Hair follicle dermal papilla cell (primary cell): ENCODE measurements at places on chromosomes 16 and 17. TPM values are rescaled to one million over a fixed set of nuclear protein-coding genes. Genes with fewer than 3 reads are reported as not detected.

Gene ADAD2
- not detected in 2 replicates for total RNA-seq

Gene ITGA2B
- 0.36 and 0.49 TPM in 2 replicates for total RNA-seq

Gene CCL7
- 0.24 TPM in 1 of 2 replicates, not detected in the other for total RNA-seq

Gene ALOX12B
- 0.12 TPM in 1 of 2 replicates, not detected in the other for total RNA-seq

Gene TNFRSF17
- not detected in 2 replicates for total RNA-seq

Gene TNFRSF13B
- not detected in 2 replicates for total RNA-seq

Gene OTOP2
- not detected in 2 replicates for total RNA-seq

Gene PHOSPHO1
- not detected in 2 replicates for total RNA-seq

Gene KRT9
- not detected in 2 replicates for total RNA-seq

Gene DPEP1
- total RNA-seq: not detected in 2 replicates

Gene CD300LB
- total RNA-seq: not detected in 2 replicates

Gene SLC38A7
- total RNA-seq: 44.5 and 59.4 TPM in 2 replicates

Gene NPIPB8
- not detected in 2 replicates for total RNA-seq

Gene TTYH2
- 3.9 and 7.5 TPM in 2 replicates for total RNA-seq

Gene GAST
- total RNA-seq: not detected in 2 replicates

Gene ADAMTS18
- total RNA-seq: 4.4 TPM in 1 of 2 replicates, not detected in the other

Gene CSH1
- total RNA-seq: not detected in 2 replicates
